Cerebellar nuclear complex (tissue), 1 donor: ENCODE measurements at places on chromosomes 4 and X.

DNA sequence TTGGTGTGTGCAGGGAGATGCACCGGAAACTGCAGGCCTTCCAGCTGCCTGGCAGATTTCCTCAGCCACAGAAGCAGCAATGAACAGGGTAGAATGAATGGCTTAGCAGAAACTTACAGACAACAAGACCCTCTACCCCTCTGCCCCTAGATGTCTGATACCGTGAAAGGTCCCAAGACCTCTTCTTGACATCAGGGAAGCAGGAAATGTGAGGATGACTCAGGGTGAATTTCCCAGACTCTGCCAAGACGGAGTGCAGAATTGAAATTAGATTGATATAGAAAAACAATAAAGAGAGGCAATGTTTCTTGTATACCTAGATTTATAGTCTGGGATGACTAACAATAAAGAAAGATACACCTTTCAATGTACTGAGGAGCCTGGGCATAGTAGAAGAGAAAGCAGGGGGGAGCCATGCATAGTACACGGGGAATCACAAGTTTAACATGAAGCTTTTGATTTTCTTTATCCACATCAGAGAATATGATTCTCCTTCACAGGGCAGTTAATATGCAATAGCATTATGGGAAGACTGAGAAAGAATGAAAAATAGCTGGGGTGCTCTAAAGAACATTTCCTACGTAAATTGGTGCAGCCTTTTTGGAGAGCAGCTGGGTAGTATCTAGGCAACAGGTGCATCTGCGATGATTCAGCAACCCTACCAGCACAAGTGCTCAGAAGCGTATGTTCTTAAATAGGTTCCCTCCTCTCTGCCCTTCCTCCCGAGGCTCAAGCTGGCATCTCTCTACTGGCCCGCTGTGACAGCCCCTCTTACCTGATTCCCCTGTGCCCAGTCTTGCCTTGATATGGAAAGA, 18.3 kb upstream of the CXCR3 start:
- DNase-seq: no peak

DNA sequence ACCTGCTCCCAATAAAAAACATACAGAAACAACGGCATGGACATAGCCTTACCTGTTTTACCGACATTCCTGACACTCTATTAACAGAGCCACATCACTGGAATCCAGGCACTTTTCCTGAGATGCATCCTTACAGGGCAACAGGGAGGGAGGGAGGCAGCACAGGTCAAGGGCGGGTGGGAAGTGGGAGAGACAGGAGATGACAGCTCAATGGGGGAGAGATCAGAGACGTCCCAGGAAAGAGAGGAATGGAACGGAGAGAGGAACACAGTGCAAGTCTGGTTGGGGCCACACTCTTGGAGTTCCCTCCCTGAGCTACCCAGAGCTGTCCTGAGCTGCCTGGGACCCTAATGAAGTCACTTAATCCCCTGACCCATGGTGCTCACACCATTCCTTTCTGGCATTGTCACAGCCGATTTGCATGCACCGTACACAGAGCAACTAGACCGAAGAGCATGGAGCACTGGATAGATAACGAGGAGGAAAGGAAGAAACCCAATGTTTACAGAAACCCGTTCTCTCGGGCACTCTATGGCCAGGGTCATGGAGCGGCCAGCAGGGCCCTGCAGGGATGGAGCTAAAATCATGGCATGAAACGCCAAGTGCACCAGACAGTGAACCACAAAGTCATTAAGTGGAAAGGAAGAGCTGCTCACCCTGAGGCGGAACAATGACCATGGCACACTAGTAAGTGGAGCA, 93.1 kb downstream of the NSUN7 start:
- DNase-seq: no peak

GRCh38 chrX:137305404-137305803, 260.5 kb upstream of the ZIC3 start:
- DNase-seq: no peak

DNA sequence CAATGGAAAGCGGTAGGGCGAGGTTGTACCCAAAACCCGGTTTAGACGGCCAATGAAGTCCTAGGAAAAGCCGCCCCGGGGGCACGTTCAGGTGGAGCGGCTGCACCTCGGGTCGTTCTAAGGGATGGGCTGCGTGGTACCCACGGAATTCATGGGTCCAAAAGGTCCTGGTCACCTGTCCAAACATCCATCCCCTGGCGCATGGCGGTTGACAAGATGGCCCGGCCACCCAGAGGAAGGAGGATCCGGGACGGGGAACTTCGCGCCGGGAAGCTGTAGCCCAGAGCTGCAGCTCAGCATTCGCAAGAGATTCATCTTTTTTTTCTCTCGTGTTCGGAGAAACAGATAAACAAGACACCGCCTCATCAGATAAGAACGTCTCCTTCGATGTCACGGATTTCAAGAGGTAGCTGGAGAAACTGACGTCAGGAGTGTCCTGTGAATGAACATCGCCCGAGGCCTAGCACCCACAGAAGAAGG, 10.9 kb downstream of the PITX2 start:
- DNase-seq: no peak

DNA sequence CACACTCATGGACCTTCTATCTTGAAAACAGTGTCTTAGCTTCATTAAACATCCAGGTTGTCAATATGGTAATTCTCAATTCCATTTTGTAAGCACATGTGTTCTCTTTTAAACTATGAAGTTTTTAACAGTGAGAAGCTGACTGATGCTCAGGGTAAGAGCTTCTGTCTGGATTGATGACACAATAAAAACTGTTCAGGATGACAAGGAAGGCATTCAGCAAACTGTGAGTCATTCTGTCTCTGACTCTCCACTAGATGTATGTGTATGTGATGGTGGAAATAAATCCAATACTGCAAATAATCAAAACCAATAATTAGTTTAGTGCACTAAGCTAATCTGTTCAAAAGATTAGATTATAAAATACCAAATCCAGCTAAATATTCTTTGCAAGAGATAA, 115.3 kb upstream of the ARX start:
- DNase-seq: no peak

DNA sequence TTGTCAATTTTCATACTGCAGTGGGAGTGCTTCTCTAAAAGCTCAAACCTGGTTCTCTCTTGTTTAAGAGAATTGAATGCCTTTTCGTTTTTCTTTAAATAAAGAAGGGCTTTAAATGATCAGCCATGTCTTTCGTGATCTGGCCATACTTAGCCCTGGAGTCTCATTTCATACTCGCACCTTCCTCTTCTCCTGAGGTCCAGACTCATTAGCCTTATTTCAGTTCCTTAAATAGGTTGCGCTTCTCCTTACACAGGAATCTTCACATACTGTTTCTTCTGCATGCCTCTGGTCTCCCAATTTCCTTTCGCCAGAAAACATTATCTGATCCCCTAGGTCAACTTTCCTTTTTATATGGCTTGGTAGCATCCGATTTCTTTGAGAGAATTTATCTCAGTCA, 565.6 kb upstream of the TENM3 start:
- no peak for DNase-seq

DNA sequence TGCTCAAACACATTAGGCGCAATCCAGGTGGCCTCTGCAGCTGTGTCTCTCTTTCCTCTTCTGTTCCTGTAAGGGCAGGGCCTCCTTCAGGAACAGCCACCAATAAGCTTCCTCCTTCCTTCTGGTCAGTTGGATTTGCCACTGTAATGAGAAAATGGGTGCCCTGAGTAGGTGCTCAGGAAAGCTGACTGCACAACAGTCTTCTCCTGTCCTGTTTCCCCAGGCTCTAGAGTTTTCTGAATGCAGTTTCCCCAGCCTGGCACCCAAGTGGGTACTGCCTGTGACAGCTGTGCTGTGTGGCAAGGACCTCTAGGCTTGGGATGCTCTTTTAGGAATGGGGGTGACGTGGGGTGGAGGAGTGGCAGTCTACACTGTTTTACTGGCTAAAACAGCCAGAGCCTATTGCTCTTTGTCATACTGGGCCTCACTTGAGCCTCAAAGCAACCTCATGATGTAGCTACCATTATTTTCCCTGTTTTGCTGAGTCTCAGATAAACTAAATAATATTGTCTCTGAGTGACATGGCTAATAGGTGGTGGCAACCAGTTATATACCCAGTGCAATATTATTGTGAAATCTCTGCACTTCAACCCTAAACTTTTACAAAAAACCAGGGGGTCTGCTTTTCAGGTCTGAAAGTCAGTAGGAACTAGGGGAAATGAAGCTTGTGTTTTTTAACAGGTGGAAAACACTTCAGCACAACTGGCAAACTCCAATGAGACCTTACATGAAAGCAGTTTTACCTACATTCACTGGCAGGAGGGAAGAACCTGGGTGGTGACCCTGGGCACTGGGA, 1.2 kb downstream of the CXCL2 start:
- DNase-seq: no peak

GRCh38 chrX:41090568-41091238, 5.5 kb downstream of the USP9X start:
- DNase-seq: no peak

GRCh38 chr4:82886147-82886942, 4.6 kb downstream of the SEC31A start:
- no peak for DNase-seq

- DNase-seq: no peak
These were observed 38.7 kb upstream of the INTS6L start for GRCh38 chrX:135481696-135482179.

DNA sequence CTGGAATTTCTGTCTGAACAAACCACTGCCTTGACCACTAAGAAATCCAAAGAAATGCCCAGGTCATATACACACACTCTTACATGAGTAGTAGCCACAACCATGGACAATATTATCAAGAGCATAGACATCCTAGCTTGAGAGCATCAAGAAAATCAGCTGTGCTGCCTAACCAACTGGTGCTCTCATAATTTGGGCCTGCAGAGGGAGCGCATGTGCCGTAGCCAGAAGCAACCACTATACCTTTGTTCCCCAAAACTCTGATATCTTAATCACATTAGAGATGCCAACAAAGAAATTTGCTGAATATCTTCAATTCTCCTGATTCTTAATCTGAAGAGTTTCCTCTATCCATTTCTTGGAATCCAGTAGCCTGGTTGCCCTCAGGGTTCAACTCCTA, 163.6 kb downstream of the ZNF674 start:
- DNase-seq: no peak

DNA sequence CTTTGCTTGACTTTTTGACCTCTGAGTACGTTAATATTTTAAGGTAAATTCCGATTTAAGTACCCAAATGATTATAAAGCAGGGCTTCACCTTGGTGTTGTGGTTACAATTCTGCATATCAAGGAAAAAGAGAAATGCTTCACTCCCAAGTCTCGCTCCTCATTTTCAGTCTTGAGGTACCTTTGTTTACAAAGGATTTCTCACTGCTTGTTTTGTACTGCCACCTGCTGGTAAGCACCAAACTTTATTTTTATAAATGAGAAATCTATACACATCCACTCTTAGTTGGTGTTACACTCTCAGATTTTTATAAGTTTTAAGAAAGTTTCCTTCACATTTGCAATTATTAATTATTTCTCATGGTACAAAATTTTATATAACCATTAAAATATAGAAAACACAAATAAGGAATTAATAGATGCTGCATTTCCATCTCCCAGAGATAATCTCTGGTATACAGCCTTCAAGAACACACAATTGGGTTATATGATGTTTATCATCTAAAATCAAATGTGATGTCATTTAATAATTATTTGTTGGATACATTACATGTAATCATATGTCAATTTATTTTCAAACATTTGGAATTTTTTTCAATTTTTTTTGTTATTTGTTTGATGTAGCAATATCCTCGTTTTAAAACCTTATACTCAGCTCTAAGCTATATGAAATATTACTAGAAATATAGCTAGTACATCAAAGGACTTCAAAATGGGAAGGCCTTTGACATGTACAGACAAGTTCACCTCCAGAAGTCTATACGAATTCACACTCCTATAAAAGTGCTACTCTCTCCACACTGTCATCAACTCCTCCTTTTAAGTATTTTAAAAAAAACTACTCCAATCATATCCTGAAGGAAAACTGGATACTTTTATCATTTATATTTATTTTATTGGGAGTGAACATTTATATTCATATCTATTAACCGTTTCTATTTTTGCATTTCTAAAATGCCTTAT, 179.9 kb downstream of the KCNIP4 start:
- DNase-seq: peak; percentile 33

GRCh38 chrX:35664833-35665232, 133.3 kb upstream of the MAGEB16 start:
- DNase-seq: no peak

DNA sequence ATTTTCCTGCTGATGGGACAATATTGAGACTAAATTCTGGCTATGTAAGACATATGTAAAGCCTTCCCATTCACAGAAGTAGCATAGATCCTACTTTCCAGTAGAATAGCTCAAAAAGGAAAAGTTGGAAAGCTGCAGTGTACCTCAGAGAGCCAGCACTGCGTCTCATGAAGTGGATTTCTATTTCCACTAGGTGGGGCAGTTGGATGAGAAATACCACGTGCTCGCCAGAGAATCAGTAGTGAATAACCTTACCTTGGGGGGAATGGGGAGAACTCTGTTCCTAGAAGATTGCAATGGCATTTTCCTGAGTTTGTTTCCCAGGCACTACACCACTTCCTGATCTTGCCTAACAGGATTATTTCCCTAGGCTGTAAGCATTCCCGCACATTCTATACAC, 907.1 kb downstream of the FSTL5 start:
- no peak for DNase-seq

- DNase-seq: no peak
These were observed 43.0 kb upstream of the GABRA2 start for GRCh38 chr4:46432923-46433322.

DNA sequence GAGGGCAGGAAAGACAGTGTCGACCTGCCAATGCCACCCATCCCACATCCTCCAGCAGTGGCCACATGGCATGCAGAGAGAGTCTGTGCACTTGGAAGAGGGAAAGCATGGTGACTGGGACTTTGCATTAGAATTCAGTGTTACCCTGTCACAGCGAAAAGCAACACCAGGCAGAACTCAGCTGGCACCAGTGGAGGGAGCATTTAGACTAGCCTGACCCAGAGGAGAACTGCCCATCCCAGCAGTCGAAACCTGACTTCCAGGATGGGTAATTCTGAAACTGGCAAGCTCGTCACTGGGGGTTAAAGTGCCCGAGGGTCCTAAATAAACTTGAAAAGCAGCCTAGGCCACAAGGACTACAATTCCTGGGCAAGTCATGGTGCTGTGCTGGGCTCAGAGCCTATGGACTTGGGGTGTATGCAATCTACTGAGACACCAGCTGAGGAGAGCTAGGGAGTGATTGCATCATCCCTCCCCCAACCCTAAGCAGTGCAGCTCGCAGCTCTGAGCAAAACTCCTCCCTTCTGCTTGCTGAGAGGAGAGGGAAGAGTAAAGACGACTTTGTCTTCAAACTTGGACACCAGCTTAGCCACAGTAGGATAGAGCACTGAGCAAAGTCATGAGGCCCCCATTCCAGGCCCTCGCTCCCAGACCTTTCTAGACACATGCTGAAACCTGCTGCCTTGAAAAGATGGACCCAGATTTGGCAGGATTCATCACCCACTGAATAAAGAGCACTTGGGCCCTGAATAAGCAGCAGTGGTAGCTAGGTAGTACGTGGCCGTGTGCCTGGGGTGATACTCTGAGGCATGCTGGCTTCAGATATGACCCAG, 68.8 kb downstream of the DDX60L start:
- DNase-seq: no peak

- no peak for DNase-seq
These were observed 21.7 kb downstream of the STK32B start for GRCh38 chr4:5072948-5073347.
